ENCODE measurements at places on chromosomes 3 and 15.

GRCh38 chr15:33201491-33202231 is 7.1 kb upstream of the FMN1 start:
- DNase-seq: peak; percentile 30

DNA sequence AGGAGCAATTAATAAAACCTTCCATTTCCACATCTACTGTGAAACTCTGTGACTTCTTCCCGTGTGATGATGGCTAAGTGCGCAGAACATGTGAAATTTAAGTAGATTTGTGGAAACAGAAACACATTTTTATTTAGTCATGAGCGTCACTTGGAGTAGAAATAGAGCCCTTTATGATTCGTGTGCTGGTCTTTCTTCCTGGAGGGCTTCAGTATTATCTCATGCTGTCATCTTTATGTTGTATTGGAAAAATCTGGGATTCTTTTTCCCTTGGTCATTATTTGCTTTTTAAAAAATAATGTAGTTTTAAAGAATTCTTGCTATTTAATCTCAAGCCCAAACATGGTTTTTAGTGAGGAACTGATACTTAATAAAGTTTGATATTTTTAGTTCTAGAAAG is 284.0 kb upstream of the CTDSPL start:
- no peak for DNase-seq

- no peak for DNase-seq
Observed at GRCh38 chr3:137084586-137084985, 126.8 kb downstream of the IL20RB start.

- no peak for DNase-seq
Observed at GRCh38 chr3:160008961-160009360, 20.3 kb downstream of the IL12A start.
